Activated CD4-positive, alpha-beta memory T cell treated with anti-CD3 and anti-CD28 coated beads, Interleukin-2, amount 10 ng/mL, durations not matched to agents 7 days and 5 days (primary cell): ENCODE measurements at places on chromosomes 16 and 17. TPM values are rescaled to one million over a fixed set of nuclear protein-coding genes. Genes with fewer than 3 reads are reported as not detected.

CCDC92B gene
- not detected for total RNA-seq

DNA sequence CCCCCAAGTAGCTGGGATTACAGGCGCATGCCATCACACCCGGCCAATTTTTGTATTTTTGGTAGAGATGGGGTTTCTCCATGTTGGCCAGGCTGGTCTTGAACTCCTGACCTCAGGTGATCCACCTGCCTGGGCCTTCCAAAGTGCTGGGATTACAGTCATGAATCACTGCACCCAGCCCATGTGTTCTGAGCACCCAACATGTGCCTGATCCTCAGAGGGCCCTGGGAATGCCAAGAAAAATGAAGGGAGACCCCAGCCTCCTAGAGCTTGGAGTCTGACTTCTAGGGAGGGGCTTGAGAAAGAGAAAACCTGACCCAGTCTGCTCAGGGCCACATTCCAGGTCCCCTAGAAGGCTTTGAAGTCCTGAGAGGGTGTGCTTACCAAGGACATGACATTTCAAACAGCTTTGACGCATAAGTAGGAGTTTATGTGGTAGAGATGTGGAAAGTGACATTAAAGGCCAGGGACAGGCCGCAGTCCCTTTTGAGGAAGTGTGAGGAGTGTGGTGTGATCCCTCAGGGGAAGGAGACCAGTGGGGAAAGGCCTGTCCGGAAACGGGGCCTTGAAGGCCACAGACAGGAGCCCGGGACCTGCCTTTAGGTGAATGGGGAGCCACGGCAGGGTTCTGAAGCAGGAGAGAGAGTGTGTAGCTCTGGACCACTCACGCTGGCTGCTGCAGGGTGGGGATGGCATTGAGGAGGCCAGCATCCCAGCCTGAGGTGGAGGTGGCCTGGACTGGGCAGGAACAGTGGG is 1.1 kb upstream of the CCL22 start:
- no peak for DNase-seq

DNA sequence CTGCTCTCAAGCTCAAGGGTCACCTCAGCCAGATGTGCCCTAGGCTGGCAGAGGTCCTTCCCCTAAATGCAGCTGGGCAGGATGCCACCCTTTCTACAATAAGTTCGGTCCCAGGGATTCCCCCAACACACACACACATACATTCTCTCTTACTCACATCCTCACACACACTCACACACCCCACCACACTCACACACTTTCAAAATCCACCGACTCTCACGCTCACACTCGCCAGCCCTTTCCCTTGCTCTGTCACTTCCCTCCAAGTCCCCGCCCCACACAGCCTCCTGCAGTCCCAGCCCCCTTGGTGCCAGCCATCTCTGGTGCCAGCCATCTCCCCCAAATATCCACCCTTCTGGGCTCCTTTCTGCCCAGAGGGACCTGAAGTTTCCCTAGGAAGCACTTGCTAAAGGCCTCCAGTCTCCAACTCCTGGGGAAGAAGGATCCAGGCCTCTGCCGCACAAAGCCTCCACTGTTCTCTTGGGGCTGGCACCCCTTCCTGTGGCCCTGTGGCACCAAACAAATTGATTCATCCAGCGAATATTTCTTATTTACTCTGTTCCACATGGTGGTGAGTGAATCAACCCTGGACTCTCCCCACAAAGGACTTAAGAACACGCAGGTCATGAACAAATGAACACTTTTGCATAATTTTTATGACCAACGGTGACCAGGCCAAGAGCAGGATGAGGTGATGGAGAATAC is 3.8 kb upstream of the USP36 start:
- no peak for DNase-seq

DNA sequence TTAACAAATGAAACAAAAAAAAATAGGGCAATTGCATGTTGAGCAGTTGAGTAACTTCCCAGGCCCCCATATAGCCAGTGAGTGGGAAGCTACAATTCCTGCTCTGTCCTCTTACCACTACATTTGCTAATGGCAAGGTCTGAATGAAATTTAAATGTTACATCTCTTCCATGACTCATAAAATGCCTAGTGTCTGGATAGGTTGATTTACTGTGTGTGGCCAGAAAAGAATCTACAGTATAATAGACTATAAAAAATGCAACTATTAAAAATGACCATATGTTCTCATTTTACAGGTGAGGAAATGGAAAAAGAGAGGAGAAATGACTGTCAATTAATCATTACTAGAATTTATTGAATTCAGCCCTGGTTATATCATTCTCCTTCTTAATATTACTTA is 1199.3 kb downstream of the CDH11 start:
- no peak for DNase-seq

GRCh38 chr16:17062676-17063075 is 408.1 kb downstream of the XYLT1 start:
- DNase-seq = no peak

GRCh38 chr16:87303431-87303930 is 13.7 kb downstream of the C16orf95 start:
- DNase-seq = no peak

SMIM36 gene
- total RNA-seq = not detected

- no peak for DNase-seq
Observed at GRCh38 chr17:14871921-14872320, 393.2 kb downstream of the PMP22 start.

DNA sequence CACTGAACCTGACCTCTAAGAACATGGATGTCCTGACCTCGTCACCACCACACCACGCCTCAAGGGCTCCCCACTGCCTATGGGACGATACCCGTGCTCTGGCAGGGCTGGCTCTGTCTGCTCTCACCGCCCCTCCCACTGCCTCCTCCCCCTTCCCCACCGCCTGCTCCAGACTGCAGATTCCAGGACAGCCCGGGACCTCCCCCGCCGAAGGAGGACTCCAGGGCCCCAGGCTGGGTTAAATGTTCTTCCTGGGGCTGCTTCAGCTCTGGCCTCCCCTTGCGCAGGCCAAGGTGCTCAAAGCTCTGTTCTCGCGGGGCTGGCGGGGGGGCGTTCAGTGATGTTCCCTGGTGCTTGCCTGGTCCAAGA is 3.1 kb downstream of the NPW start:
- DNase-seq = no peak

KRTAP9-3 gene
- not detected for total RNA-seq

PYDC1 gene
- not detected for total RNA-seq

DNA sequence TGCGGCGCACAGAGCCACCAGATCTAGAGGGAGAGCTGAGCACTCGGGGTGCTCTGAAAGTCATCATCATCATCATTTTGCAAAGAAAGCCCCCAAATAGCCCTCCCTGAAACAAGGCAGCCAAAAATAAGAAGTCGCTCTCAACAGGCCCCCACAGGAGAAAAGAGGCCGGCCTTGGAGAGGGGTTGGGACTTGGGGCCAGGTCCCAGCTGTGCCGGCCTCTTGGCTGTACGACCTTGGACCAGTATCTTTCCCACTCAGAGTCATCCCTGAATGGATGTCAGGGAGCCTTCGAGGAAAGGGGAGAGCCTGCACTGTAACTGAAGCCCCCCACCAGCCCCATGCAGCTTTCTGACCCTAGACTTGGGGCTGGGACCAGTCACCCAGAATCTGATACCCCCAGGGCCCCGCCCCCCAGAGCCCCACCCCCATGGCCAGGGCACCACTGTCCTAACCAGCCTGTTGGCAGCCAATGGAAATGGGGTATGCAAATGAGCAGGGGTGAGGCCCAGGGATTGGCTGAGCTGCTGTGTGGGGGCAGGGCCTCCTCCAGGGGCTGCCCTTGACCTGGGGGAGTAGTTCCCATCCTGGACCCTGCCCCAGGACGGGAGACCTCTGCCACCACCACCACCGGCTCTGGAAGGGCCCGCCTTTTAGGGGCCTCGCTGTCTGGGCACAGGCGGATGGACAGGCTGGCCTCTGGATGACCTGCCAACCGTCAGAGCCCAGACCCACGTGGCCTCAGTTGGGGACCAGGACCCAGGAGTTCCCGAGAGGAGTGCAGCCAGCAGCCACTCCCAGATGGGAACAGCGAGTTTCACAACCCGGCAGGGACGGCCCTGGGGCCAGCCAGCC is 15.4 kb downstream of the ZFPM1 start:
- no peak for DNase-seq

GRCh38 chr16:50136399-50136798 is 16.7 kb upstream of the TENT4B start:
- DNase-seq = no peak

- DNase-seq = no peak
Observed at GRCh38 chr17:38693700-38694329, 11.3 kb upstream of the MLLT6 start.

DNA sequence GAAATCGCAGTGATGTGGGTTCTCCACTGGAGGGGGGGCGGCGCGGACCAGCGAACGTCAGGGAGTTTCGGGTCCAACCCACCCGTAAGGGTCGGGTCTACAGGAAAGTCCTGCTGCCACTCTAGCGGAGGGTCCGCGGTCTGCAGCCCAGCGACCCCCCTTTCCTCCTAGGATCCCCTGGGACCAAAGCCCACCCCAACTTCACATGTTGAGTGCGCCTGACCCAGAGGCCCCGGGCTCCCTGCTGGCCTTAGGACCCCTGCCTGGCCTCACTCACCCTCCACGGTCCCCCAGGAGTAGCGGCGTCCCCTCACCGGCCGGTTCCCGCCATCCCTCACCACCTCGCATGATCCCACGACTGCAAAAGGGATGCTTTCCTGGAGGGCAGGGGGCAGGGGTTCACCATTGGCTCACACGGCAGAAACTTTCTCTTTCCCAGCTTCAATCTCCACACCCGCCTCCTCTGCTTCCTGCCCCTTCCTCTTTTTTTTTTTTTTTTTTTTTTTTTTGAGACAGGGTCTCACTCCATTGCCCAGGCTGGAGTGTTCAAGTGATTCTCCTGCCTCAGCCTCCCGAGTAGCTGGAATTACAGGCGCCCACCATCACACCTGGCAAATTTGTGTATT is 3.1 kb downstream of the SEPTIN1 start:
- no peak for DNase-seq

DNA sequence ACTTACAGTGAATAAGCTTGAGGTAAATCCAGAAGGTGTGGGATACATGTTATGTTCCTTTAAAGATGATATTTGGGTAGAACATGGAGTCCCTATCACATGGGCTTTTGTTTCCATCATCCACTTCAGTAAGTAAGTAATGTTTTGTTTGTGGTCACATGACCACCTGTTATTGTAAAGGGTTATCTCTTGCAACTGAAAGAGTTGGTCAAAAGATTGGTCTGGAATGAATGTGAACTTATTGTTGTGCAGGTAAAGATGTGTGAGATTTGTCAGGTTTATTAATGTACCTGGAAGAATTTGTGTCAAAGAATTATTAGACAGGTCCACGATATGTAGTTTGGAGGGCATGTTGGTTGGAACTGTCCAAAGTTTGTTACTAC is 1.6 kb downstream of the OMG start:
- no peak for DNase-seq

IRX5 gene
- 0.38 TPM for total RNA-seq
